NCI-H2227 treated with DMSO at 0.1 percent for 48 hours (cell line): ENCODE measurements at places on chromosomes 1 and 21.

DNA sequence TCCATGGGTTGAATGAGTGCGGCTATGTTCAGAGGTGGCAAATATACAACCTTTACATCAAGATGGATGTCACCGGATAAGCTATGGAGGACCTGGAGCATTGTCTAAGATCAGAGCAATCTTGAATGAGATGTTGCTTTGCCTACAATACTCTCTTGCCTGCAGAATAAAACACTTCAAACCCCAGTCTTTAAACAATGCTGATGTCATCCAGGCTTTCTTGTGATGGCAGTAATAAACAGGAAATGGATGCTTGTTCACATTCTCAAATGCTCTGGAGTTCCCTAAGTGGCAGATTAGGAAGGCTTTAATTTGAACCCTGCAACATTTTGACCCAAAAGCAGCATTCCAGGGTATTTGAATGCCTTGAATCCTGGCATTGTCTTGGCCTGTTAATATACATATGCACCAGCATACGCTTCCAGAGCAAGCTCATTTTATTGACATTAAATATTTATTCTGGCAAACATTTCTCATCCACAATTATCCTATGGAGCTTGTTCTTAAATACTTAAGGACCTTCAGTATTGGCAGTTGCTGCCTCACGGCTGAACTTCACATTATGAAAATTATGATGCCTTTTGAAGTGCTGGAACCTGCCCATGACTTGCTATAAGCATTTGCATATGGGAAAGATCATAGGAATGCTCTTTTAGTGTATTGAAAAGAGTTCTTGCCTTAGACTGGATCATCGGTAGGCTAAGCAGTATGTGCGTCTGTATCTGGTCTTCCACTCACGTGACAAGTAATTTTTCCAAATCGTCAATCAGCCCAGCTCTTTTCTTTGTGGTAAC lies 422.7 kb downstream of the SIPA1L2 start:
- DNase-seq: no peak

GRCh38 chr21:15480160-15480559 lies 249.6 kb upstream of the USP25 start:
- DNase-seq: no peak

DNA sequence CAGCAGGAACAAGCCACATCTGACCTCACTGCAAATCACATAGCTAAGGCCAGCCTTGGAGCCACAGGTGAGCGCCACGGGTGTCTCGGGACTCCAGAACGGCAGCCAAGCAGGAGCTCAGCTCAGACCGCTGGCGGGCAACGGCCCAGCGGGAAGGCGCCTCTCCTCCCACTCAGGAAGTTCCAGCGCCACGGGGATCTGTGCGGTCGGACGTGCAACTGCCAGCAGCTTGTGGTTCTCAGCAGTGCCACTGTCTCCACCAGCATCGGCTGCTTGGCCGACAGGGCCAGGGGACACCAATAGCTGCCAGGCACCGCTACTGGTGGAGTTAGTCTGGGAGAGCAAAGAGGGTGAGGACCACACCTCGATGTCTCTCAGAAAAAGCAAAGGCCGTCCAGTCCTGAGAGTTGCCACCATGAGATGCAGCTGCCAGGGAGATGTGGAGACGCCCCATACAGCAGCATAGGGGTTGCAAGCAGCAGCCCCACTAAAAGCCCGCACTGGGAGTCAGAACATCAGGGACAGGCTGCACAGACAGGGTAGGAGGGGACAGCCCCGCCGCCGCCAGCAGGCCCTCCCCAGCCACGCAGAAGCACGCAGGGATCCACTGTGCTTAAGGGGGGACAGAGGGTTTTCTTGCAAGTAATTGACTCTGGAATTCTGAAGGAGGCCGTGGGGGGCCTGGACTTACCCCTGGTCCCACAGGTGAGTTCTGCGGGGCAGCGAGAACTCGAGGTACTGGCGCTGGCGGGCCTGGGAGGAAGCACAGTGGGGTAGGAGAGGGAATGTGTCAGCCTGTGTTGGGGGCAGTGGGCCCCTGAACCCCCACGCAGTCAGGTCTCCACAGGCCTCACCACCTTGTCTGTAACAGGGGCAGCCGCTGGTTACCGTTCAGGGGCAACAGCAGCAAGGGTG lies 83.5 kb downstream of the NPHP4 start:
- DNase-seq: no peak

- no peak for DNase-seq
Observed at GRCh38 chr1:88922214-88922613, 30.8 kb upstream of the GTF2B start.
